ENCODE measurements at places on chromosomes 11 and 22.
A peak's percentile ranks its signal among the peaks of the same experiment; 100 is the strongest.

DNA sequence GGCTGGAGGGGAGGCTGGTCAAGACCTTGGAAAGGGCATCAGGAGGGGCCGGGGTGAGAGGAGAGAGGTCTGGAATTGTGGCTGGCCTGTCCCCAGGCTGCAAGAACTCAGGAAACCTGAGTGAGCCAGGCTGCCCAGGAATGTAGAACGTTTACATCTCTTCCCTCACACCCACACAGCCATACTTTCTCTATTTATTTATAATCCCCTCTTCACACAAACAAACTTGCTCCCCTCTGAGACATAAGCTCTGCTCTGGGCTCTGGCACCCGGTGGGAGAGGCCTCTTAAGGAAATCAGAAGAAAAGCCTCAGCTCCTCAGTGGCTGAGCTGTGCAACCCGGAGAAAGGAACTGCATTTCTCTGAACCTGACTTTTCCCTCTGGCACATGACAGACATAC, 5.5 kb downstream of the CHRDL2 start:
- no peak for DNase-seq

GRCh38 chr22:41521126-41521525, 23.1 kb downstream of the POLR3H start:
- DNase-seq: no peak

GRCh38 chr22:17009640-17010291, 1.7 kb upstream of the GAB4 start:
- DNase-seq: no peak

- DNase-seq: no peak
These were observed 25.8 kb upstream of the WNT11 start for GRCh38 chr11:76232026-76232665.

DNA sequence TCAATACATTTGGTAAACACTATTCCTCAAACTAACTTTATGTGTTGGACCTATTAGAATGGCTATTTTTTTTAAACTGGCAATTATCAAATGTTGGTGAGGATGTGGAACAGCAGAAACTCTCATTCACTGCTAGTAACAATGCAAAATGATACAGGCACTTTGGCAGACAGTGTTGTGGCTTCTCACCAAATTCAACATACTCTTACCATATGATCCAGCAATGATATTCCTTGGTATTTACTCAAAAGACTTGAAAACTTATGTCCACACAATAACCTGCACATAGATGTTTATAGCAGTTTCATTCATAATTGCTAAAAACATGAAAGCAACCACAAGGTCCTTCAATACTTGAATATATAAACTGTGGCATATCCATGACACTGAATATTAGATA, 112.5 kb upstream of the TP53AIP1 start:
- DNase-seq: no peak

GRCh38 chr22:19597399-19597735, 73.2 kb upstream of the CLDN5 start:
- no peak for DNase-seq

DNA sequence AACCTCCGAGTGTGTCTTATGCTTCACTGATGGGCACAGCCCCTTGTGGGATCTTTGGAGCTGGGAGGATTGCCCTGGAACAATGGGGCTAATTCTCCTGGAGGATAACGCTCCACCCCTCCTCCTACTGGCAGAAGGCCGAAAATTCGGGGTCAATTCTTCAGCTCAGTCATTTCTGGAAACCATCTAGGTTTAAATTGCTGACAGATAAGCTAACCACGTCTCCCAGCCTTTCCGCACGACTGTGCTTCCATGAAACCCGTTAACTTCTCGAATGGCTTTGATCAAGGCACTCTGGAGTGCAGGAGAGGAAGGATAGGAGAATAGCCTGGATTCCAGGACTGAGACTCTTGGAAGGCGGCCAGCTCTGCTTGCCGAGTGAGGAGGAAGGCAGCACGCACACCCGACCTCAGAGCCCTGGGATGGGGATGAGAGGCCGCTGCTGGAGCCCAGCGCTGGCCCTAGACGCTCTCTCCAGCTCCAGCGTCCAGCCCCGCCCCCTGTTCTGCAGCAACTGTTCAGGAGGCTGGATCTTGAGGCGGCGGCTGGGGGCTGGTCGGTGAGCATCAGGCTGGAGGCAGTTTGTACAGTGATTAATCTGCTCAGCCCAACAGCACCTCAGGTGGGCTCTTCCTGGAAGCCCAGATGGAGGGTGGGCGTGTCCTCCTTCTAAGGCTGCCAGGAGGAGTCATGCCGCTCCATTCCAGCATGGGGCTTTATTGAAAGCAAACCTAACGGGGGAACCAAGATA, 176.7 kb upstream of the NCAM1 start:
- peak; percentile 22 for DNase-seq

- no peak for DNase-seq
These were observed 55.2 kb downstream of the PPFIBP2 start for GRCh38 chr11:7569044-7569443.

- no peak for DNase-seq
These were observed 400.2 kb downstream of the MN1 start for GRCh38 chr22:27401321-27401720.

- DNase-seq: no peak
These were observed 49.8 kb upstream of the PAK1 start for GRCh38 chr11:77523712-77524111.

GRCh38 chr11:45651841-45652749, 13.3 kb downstream of the CHST1 start:
- no peak for DNase-seq

GRCh38 chr11:72024069-72024754, 25.5 kb downstream of the IL18BP start:
- no peak for DNase-seq

GRCh38 chr11:3685923-3686322, 14.7 kb upstream of the CHRNA10 start:
- DNase-seq: no peak

DNA sequence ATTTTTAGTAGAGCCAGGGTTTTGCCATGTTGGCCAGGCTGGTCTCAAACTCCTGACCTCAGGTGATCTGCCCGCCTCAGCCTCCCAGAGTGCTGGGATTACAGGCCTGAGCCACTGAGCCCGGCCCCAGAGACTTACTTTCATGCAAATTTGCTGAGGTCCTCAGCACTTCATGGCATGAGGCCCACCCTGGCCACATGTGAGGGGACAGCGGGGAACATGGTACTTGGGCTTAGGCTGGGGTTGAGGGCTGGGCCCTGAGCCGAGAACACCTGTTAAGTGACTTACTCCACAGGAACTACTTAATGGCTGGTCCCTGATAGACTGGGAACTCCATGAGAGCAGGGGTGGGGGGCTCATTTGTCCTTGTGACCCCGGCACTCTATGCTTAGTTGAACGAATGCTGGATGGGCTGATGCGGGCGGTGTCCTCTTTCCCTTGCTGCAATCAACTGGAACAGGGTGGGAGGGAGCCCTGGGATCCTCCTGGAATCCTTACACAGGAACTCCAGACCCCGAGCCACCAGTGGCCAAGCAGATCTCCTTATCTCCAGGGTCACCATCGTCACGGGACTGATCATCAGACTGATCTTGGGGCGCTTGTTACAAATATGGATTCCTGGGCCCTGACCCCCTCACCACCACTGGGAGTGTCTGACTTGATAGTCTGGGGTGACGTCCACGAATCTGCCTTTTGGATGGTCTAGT, 1.0 kb downstream of the VSIG10L2 start:
- no peak for DNase-seq

DNA sequence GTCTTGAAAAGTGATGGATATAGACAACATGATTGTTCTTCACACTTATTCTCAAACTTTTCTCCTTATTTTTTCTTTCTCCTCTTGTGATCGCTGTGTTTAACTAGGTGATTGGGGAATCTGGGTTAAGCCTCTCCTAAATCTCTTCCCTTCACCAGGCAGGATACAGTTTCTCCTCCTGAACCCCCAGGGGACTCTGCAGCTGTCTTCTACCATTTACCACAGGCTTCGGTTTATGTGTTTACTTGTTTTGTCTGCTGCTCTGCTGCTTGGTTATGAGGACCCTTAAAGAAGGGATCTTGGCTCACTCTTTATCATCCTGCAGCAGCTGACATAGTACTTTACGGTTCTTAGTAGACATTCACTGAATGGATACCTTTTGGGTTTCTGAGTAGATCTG, 124.2 kb downstream of the NCAM1 start:
- no peak for DNase-seq

DNA sequence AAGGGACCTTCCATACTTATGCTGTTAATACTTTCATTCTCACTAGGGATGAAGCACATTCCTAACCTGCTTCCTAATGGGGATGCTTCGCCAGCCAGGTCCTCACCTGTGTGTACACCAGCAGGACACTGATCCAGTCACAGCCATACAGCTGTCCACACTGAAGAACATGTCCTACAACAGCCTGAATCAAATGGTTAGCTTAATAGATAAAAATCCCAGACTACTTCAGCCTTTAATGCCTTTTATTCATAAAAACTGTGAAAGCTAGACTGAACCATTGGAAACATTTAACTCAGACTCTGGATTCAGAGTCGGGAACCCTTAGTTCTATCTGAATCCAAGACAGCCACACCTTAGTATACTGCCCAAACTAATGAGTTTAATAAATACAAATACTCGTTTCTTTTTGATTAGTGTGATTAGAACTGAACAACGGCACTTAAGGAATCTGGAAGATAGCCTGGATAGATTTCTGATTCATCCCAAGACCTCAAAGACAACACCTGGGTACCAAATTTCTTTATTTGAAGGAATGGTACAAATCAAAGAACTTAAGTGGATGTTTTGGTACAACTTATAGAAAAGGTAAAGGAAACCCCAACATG, 3.3 kb downstream of the FTH1 start:
- no peak for DNase-seq

DNA sequence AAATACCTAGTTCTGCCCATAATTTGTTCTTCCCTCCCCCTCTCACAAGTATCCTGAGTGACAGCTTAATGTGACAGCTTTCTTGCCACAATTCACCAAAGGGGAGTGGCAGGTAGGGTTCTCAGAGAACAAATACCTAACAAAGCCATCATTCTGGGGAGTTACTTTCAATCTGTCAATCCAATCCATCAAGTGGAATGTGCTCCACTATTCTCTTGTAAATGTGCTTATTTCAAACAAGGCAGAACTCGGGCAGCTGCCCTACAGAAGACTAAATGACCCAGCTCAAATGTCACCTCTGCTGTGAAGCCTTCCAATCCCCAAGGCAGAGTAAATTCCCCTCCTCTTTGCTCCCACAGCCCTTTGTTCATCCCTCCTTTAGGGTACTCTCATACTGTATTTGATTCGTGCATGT, 27.8 kb downstream of the LGR4 start:
- no peak for DNase-seq

GRCh38 chr22:44224166-44224565, 43.4 kb downstream of the PARVG start:
- DNase-seq: no peak

DNA sequence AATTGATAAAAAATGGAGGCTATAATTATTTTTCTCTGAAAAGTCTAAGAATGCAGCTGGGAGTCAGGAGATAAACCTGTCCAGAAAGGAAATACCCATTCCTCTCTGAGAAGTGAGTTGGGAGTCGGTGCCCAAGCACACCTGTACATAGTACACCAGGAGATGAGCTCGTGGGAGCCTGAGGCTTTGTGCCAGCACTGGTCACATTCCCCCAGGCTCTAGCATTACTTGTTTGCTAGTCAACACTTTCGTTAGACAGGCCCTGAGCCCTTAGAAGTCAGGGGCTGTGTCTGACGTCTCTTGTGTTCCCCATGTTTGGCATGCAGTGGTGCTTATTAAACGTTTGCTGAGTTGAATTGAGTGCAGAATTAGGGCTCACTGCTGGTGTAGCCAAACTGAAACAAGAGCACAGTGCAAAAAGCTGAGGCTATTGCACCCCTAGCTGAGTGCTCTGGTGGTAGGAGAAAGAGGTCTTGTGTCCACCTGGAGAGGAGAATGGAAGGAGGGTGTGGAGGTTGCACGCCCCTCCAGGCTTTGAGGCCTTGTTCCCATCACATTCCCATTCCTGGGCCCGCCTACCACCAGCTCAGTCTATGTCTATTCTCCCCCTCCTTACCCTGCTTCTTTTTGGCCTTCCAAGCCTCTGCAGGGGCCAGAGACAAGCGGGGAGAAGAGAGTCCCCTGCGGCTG, 6.8 kb downstream of the ROBO4 start:
- peak; percentile 8 for DNase-seq

GRCh38 chr11:133476570-133477250, 55.6 kb downstream of the OPCML start:
- DNase-seq: no peak

GRCh38 chr11:15697437-15698236, 582.9 kb downstream of the INSC start:
- no peak for DNase-seq

DNA sequence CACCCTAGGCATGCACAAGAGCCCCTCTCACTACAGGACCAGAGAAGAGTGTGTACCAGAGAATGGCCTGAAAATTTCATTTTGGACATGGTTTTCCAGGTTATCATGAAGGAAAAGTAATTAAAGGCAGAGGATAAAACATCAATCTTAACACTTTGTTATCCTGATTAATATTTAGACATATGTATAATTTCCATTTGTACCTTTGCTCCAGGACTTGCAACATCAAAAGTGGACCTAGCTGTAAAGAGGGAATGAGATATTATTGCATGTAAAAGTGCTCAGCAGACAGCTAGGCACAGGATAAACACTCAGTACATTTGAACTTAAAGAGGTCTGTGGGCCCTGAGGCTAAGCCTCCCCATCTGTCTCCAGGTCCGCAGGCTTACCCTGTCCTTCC, 2.0 kb upstream of the SCN4B start:
- DNase-seq: no peak

DNA sequence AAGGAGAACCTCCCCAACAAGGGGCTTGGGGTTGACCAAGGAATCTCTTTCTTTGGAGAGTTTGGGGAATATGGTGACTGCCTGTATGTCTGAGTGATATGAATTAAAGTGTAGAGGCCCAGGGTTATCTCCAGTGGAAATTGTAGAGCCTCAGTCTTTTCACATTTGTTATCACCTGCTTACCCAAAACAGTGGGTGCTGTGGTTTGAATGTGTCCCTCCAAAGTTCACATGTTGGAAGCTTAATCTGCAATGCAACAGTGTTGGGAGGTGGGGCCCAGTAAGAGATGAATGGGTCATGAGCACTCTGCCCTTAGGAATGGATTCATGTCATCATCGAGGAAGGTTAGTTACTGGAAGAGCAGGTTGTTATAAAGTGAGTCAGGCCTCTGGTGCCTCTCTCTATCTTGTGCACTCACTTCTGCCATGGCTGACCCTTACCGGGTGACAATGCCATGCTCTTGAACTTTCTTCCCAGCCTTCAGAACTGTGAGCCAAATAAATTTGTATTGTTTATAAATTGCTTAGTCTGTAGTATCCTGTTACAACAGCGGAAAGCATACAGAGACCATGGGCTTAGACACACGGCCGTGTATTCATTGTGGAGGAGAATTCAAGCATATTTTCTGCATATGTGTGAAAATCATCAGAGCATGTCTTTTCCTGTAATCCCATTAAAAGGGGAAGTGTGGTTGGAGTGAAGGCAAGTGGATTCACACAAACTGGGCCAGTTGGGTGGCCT, 114.1 kb upstream of the TBCEL start:
- DNase-seq: no peak
